ENCODE measurements at places on chromosomes 5 and 9.

GRCh38 chr9:8850914-8851313, 1051.3 kb upstream of the DMAC1 start:
- no peak for DNase-seq

DNA sequence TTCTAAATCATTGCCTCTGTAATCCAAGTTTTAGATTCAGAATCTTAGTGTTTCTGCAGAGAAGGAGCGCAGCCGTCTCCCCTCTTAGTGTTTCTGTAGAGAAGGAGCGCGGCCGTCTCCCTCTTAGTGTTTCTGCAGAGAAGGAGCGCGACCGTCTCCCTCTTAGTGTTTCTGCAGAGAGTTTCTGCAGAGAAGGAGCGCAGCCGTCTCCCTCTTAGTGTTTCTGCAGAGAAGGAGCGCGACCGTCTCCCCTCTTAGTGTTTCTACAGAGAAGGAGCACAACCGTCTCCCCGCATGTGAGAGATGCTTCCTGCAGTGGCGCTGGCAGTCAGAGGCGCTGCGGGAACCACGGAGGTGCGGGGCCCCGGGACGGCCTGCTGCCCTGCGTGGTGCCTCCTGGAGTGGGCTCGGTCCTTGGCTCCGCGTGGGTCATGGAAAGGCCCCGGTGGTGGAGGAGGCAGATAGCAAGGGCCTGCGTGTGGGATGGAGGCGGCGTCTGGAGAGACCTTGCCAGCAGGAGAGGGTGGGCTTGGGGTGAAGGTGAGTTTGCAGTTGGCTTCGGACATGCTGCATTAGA, 10.9 kb downstream of the CEP72 start:
- DNase-seq = no peak

GRCh38 chr9:84789463-84789830, 119.9 kb downstream of the NTRK2 start:
- no peak for DNase-seq

DNA sequence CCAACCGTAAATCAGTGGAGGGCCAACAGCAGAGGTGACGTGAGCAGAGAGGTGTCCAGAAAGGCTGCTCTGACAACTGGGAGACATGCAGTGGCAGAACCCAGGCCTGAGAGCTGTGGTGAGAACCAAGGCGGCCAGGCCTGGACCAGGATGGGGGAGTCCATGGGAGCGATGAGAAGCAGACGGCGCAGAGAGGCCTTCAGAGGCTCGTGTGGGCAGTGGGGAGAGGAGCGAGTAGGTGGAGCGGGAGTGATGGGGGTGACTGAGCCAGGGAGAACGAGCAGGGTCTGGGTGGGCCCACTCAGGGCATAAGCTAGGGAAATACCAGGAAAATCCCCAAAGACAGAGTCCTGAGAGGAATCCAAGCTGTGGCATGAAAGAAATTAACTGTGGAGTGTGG, 7.9 kb upstream of the IL3 start:
- DNase-seq = peak; percentile 5

- DNase-seq = no peak
Measured at GRCh38 chr9:87278971-87279733, 218.5 kb upstream of the DAPK1 start.

GRCh38 chr9:127136880-127137639, 14.6 kb upstream of the ANGPTL2 start:
- no peak for DNase-seq

DNA sequence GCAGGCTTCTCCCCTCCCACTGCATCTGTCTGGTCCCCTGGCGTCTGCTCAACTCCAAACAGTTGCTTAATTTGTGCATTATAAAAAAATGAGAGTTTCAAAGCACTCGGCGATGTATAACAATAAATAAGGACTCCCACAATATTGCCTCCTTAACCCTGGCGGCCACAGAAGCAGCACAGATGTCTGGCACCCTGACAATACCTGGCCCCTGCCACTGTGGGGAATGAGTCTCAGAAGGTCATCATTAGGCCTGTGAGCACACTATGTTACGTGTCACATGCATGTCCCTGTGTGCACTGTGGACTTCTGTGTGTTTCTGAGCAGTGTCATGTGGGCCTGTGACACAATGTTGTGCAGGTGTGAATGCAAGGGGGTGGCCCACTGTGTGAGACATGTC, 236.5 kb downstream of the PBX3 start:
- no peak for DNase-seq

- DNase-seq = no peak
Measured at GRCh38 chr5:533955-534742, 9.9 kb upstream of the SLC9A3 start.

DNA sequence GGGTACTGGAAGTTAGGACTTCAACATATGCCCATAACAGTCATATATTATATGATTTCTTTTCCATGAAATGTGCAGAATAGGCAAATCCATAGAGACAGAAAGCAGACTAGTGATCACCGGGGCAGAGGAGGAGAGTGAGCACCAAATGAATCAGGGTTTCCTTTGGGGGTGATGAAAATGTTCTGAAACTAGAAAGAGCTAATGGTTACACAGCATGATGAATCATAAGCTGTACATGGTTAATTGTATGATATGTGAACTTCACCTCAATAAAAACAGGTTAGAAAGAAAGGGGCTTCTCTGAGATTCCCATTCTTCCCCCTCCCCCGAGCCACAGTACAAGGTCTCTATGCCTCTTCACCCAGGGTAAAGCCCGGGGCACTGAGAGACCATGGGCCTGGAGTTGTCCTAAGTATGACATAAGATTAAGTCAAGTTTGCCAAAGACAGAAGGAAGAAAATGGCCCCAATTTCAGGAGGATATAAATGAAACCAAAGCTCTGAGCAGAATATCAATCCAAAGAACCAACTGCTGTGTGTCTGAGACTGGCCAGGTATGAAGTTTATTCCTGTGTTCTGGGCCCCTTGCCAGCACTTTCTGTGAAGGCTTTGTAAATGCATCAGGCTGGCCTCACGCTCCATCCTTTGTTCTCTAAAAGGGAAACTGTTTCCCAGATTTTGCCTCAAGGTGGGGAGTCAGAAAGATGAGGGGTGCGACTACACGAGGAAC, 243.8 kb downstream of the CDK5RAP2 start:
- no peak for DNase-seq

DNA sequence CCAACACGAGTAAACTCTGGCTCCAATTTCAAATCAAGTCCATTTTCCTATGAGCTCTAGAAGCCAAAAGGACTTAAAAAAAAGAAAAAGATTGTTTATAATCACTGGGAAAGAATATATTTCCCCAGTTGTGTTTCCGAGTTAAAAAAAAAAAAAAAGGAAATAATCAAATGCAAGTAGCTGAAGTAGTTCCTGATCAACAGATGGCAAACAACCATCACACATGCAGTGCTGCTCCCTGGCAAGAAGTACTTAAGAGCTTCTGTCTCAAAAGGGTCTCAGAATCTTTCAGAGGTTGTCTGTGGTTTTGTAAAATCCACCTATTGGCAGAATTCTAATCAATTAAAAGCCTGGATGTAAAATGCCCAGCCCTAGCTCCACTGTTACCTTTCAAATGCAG, 387.9 kb downstream of the RAB3C start:
- no peak for DNase-seq

DNA sequence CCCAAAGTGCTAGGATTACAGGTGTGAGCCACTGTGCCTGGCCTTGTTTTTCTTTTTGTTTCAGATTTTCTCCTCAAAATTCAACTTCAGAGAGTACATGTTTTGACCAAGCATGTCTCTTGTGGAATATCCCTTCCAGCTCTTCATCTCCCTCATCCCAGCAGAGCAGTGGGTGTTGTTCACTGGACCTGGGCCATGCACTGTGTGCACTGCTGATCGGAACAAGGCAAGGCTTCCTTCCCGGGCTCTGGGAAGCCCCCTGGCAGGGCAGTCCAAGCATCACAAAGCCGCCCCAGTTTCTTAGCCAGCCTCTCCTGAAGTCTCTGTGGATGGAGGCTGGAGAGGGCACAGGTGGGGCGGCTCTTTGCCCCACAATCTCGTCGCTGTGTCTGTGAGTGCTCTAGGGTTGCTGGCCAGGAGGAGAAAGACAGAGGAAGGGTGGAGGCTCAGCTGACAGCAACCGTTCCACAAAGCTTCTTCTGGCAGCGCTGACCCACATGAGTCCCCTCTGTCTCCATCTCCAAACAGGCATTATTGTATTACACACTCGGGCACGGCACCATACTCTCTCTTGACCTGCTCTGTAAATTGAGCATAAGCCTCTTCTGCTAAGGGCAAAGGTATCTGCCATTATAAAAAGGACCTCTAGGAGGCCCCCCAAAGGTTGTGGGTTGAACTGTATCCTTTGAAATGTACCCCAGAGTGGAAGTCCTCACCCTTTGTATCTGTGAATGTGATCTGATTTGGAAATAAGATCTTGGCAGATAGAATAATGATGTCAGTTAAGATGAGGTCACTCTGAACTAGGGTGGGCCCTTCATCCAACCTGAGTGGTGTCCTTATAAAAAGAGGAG, 89.6 kb downstream of the TARS1 start:
- peak; percentile 28 for DNase-seq

DNA sequence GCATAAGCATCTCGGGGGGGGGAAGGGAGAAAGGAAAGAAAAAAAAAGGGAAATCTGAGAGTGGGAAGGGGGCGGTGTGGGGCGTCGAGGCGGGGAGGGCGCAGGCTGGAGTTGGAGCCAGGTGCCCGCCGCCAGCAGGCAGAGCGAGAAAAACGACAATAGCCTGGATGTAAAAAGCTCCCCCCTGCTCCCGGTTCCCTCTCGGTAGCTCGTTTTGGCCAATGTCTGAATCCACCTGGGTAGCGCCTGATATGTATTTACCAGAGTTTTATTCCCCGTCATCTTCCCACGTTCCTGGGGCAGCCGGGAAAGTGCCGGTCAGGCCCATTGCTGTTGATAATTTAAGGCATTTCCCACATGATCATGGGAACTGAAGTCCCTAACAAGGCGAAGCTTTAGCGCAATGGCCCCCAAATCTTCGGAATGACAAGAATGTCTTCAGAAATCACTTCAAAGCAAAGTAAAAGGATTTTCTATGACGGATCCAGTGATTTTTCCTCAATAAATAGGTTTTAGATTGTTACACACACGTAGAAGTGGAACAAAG, 3.0 kb upstream of the OTP start:
- no peak for DNase-seq

GRCh38 chr5:126015235-126016181, 407.7 kb upstream of the GRAMD2B start:
- DNase-seq = no peak

DNA sequence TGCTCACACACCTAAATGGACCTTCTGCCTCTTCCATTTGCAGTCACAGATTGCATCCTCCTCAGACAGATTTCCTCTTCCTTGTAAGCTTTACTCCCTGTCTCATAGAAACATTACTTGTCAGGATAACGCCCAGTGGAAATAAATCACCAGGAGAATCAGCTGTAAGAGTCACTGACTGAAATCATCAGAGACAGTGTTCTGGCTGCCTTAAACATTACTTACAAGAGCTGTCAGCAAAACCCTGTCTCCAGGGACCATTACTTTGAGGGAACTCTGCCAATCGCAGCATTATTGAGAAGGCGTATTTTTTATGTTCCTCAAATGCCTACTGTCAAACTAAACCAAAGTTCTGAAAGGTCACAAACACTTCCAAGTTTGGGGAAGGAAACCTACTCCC, 5.9 kb downstream of the DPYSL3 start:
- no peak for DNase-seq

GRCh38 chr5:68288707-68289134, 73.2 kb downstream of the PIK3R1 start:
- peak; percentile 23 for DNase-seq

DNA sequence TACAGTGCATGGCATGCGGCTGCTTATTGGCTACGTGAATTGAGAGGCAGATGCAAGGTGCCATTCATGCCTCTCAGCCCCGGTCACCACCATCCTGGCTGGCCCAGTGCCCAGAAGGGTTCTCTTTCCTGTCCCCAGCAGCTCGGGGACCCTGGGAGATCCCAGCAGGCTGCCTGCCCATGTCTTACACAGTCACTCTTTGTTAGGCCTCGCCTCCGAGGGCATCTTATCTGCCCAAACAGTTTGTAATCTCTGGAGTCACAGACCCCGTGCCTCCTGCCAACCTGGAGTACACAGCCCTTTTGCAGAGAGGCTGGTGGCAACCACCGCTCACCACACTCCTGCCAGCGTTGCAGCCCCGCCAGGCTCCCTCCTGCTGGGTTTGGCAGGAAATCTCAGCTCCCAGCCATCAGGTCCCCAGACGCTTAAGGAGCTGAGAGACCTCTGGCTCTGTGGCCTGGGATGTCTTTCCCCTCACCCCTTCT, 7.0 kb upstream of the AK1 start:
- DNase-seq = no peak

- no peak for DNase-seq
Measured at GRCh38 chr9:112774006-112774996, 23.7 kb downstream of the SNX30 start.

- no peak for DNase-seq
Measured at GRCh38 chr5:176508603-176509002, 28.6 kb downstream of the RNF44 start.

GRCh38 chr9:14945351-14945750, 35.1 kb upstream of the FREM1 start:
- DNase-seq = no peak

DNA sequence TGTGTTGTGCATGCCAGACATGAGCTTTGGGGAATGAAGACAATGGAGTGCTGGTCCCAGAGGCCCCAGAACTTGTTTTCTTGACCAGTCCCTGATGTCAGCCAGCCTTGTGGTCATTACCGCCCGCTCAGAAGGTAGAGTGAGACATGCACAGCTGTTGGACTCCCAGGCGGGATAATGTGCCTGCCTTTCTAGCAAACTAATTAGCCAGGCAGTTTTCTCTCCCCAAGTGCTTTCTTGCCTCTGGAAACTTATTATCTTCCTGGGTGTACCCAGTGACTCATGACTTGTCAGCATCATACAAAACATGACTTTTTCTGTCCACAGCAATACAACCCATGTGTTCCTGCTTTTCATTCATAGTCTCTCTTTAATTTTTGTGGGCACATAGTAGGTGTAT, 131.1 kb downstream of the RMI1 start:
- no peak for DNase-seq

DNA sequence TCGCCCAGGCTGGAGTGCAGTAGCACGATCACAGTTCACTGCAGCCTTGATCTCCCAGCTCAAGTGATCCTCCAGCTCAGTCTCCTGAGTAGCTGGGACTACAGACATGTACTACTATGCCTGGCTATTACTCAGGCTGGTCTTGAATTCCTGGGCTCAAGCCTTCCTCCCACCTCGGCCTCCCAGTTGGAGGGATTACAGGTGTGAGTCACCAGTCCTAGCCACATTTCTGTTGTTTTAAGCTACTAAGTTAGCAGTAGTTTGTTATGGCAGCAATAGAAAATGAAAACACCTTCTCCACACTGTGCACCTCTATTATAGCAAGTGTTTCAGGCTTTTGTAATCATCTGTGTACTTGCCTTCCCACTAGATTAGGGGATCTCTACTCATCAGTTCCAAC, 588.9 kb upstream of the TLE4 start:
- no peak for DNase-seq

DNA sequence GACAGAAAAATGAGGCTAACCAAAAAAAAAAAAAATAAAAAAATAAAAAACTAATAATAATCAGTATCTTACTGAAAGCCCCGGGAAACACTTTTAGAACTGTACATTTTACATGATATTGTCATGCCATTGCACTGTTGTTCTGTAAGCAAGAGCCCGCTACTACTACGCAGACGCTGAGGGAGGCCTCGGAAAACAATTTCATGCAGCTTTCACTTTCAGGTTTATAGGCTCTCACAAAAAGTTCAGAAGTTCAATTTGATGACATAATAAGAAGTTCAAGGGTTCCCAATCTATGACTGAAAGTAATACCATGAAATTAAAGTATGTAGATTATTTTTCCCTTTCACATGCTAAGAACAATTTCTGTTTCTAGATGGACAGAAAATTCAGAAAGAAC, 318.3 kb upstream of the ITGA1 start:
- no peak for DNase-seq
